Pericardium fibroblast (primary cell): ENCODE measurements at places on chromosomes 5 and 9. TPM values are rescaled to one million over a fixed set of nuclear protein-coding genes. Genes with fewer than 3 reads are reported as not detected.

Gene PCDHA8
- total RNA-seq = 0.09 TPM in 1 of 2 replicates, not detected in the other

Gene SCGB3A1
- total RNA-seq = not detected in 2 replicates

Gene ADGRD2
- total RNA-seq = not detected in 2 replicates

Gene TCF7
- total RNA-seq = 0.09 and 0.23 TPM in 2 replicates

Gene PRR16
- total RNA-seq = 6.1 and 18.0 TPM in 2 replicates

Gene LCN9
- total RNA-seq = not detected in 2 replicates

Gene SLC6A18
- total RNA-seq = not detected in 2 replicates

Gene AJM1
- 2.0 TPM in 2 replicates for total RNA-seq

Gene PAX5
- total RNA-seq = not detected in 2 replicates

Gene AHRR
- total RNA-seq = 3.1 and 16.0 TPM in 2 replicates

Gene RGP1
- total RNA-seq = 11.3 and 14.5 TPM in 2 replicates

Gene RNF44
- total RNA-seq = 7.2 and 7.7 TPM in 2 replicates

Gene SLC34A3
- not detected in 2 replicates for total RNA-seq

Gene RNF130
- 41.5 and 61.8 TPM in 2 replicates for total RNA-seq

Gene EGFLAM
- 2.0 and 4.0 TPM in 2 replicates for total RNA-seq

Gene MEF2C
- total RNA-seq = 2.9 and 4.1 TPM in 2 replicates

Gene INSL4
- not detected in 2 replicates for total RNA-seq

Gene EFNA5
- total RNA-seq = 5.8 and 9.4 TPM in 2 replicates

Gene FOXD4L5
- 0.94 TPM in 1 of 2 replicates, not detected in the other for total RNA-seq
